ENCODE measurements at places on chromosomes 12 and 14. TPM values are rescaled to one million over a fixed set of nuclear protein-coding genes. Genes with fewer than 3 reads are reported as not detected.

The ERBB3 gene
- polyA plus RNA-seq, result 8.5 TPM

The KRT82 gene
- not detected for polyA plus RNA-seq

The CPNE6 gene
- not detected for polyA plus RNA-seq

The FZD10 gene
- polyA plus RNA-seq, result 4.8 TPM

The SLC5A8 gene
- 0.06 TPM for polyA plus RNA-seq

The ST8SIA1 gene
- 0.58 TPM for polyA plus RNA-seq

The KRT75 gene
- 4.9 TPM for polyA plus RNA-seq

The IQSEC3 gene
- not detected for polyA plus RNA-seq

The SLC8A3 gene
- polyA plus RNA-seq, result not detected

The SLC35F4 gene
- not detected for polyA plus RNA-seq

The KLHL33 gene
- not detected for polyA plus RNA-seq

The PRH2 gene
- not detected for polyA plus RNA-seq

The TGFB3 gene
- 0.62 TPM for polyA plus RNA-seq

The TAS2R19 gene
- not detected for polyA plus RNA-seq

The CLEC9A gene
- polyA plus RNA-seq, result not detected

The MYO1H gene
- polyA plus RNA-seq, result not detected

The KLRB1 gene
- not detected for polyA plus RNA-seq

The ADGRD1 gene
- not detected for polyA plus RNA-seq

The DIO2 gene
- polyA plus RNA-seq, result not detected

The RIMBP2 gene
- polyA plus RNA-seq, result not detected

The NTF3 gene
- not detected for polyA plus RNA-seq

The FOXN3 gene
- 3.1 TPM for polyA plus RNA-seq

The SMAGP gene
- polyA plus RNA-seq, result 44.9 TPM

The RAPGEF3 gene
- polyA plus RNA-seq, result 6.0 TPM

The KCNJ8 gene
- not detected for polyA plus RNA-seq

The KRT4 gene
- polyA plus RNA-seq, result 0.06 TPM

The KRT7 gene
- polyA plus RNA-seq, result 509 TPM

The MAP1LC3B2 gene
- polyA plus RNA-seq, result 2.3 TPM

The FOXM1 gene
- 73.4 TPM for polyA plus RNA-seq

The DMAC2L gene
- 8.8 TPM for polyA plus RNA-seq

The KRT81 gene
- polyA plus RNA-seq, result 0.14 TPM

The FIGNL2 gene
- 0.01 TPM for polyA plus RNA-seq

The PZP gene
- not detected for polyA plus RNA-seq

The SPSB2 gene
- 14.2 TPM for polyA plus RNA-seq

The GPR68 gene
- polyA plus RNA-seq, result 0.70 TPM

The CLEC4C gene
- polyA plus RNA-seq, result not detected

The ALX1 gene
- polyA plus RNA-seq, result not detected

The WIF1 gene
- not detected for polyA plus RNA-seq

The PLA2G1B gene
- not detected for polyA plus RNA-seq

The MYF6 gene
- not detected for polyA plus RNA-seq

The LRFN5 gene
- polyA plus RNA-seq, result not detected

The OR6C2 gene
- polyA plus RNA-seq, result not detected

The WDHD1 gene
- 13.2 TPM for polyA plus RNA-seq

The GPR65 gene
- polyA plus RNA-seq, result not detected

The RPS26 gene
- polyA plus RNA-seq, result 1,225 TPM

The RD3L gene
- not detected for polyA plus RNA-seq

The TOMM20L gene
- polyA plus RNA-seq, result not detected

The CCDC196 gene
- not detected for polyA plus RNA-seq

The THAP2 gene
- polyA plus RNA-seq, result 3.1 TPM

The HOXC13 gene
- polyA plus RNA-seq, result 7.1 TPM

The SIX1 gene
- not detected for polyA plus RNA-seq

The TPH2 gene
- not detected for polyA plus RNA-seq

The LBHD2 gene
- polyA plus RNA-seq, result not detected

The TAS2R10 gene
- polyA plus RNA-seq, result 0.07 TPM

The SLC17A8 gene
- not detected for polyA plus RNA-seq

The SPTSSA gene
- polyA plus RNA-seq, result 27.0 TPM

The CCDC88C gene
- 2.4 TPM for polyA plus RNA-seq
